ENCODE measurements at places on chromosomes 5 and 9.

GRCh38 chr9:70020991-70021571 is 22.6 kb upstream of the MAMDC2 start:
- peak; percentile 49 for DNase-seq

DNA sequence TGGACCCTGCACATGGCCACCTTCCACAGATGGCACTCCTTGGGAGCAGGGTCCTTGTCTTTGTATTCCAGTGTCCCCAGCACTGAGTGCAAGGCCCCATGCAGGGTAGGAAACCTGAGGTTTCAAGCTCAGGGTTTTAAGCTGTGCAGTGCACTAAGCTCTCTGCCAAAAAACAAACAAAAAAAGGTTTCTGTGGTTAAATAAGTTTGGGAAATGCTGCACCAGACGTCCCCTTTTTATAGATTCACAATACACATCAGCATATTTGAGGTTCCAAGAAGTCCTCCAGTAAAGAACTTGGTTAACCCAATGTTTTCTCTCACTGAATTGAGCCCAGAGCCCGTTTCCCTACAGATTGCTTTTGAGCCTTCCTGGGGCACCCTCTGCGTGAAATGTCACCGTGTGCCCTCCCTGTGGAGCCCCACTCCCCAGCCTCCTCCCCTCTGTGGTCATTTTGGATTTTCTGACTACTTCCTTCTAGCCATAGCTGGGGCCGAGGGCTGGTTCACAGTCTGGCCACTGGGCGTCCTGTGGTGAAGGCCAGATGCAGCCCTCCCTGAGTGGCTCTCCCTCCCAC is 17.1 kb downstream of the DELE1 start:
- no peak for DNase-seq

DNA sequence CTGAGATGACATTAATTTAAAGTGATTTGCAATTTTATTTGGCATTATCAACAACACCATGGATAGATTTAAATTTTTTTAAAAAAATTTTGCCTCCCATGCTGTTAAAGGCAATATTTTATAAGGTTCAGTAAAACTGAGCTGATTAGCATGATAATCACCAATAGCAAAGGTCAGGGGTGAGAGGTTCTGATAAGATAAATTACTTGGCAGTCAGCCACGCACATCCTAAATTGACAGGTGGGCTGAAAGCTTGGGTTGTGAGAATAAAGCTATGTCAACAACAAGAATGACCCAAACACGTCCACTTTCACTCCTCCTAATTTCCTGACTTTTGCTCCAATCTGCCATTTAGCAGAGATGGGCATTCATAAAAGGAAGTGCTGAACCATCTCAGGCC is 127.1 kb downstream of the LHFPL2 start:
- DNase-seq: no peak

DNA sequence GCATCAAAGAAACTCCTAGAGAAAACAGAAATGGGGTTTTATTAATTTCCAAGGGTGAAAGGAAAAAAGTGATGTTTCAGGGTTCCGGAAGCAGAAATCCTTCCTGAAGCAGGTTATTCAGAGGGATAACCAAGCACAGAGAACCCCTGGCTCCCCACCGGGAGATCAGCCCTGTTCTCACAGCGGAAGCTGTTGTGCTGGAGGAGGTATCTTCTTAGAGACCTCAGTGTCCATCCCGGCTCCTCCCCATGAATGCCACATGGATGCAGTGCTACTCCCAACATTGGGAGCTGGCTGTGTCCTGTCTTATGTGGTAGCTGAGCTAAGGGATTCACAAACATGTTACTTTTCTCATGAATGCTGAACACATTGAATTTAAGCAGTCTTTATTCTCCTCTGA is 80.9 kb upstream of the IRX2 start:
- DNase-seq: no peak

GRCh38 chr9:123372766-123373446 is 16.9 kb downstream of the CRB2 start:
- no peak for DNase-seq

DNA sequence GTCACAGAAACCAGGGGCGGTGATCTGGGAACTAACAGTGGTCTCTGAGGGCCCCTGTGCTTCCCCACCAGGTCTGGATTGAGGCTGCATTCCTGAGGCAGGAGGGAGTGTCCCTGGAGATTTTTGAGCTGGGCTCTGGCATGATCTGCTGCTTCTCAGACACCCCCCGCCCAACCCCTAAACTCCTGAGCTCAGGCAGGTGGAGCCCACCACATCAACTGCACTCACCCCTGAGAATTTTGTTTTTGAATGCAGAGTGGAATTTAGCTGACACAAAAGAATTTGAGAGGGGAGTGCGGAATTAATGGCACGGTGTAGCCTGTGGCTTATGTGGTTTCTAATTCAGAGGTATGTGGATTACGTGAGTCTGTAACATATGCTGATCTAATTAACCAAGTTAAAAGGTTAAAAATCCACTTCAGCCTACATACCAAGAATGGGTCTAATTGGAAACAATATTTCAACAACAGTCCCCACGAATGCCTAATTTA is 23.9 kb upstream of the CTSL start:
- DNase-seq: no peak

DNA sequence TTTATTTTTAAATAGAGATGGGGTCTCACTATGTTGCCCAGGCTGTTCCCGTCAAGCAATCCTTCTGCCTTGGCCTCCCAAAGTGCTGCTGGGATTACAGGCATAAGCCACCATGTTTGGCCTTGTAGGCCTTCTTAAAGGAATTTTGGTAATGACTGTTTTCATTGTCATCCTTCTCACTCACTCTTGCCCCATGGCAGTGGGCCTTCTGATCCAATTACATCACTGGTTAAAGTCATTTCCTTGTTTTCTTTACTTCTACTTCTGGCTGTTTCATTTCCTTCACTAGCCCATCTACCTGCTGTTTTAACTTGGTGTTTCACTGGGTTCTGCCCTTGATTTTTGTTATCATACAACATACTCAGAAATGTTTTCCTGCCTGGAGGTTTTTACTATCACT is 20.1 kb upstream of the NIM1K start:
- no peak for DNase-seq

DNA sequence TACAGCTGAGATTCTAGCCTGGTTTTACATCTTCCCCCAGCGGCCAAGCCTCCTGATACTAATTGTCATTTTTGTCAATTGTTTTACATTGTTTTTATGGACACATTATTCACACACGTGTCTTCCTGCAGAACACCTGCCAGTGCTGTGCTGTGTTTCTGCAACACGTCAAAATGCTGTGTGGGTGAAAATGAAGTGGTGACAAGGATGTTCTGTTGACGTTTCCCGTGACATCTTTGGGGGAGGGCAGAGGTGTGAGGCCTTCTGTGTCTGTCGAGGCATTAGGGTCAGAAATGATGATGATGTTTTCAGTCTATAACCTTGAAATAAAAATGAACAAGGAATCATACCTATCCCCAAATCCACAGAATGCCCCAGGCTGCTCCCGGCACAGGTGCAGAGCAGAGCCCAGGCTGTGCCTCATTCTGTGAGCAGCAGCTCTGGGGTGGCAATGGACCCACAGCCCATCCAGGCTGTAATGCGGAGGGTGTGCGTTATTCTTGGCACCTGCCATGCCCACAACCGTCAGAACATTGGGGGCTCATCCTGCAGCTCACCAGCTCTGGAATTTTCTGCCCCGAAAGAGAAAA is 23.6 kb upstream of the CEP72 start:
- DNase-seq: no peak

GRCh38 chr9:2363781-2364180 is 257.8 kb upstream of the VLDLR start:
- no peak for DNase-seq

DNA sequence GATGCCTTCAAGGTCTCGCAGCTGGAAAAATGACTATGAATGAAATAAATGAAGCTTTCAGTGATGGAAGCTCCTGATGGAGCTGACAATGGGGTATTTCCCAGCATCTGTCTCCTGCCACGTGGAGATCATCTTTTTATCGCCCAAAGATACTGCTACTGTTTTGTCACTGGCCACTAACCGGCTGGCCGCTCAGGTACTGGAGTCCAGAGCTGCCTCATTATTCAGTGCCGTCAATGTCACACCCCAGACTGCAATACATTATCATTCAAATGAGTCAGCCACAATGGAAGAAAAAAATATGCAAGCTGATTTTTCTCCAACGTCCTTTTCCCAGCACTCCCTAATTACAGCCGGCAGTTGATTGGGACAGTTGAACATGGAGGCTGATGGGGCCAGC is 280.4 kb downstream of the ZSWIM6 start:
- DNase-seq: no peak

DNA sequence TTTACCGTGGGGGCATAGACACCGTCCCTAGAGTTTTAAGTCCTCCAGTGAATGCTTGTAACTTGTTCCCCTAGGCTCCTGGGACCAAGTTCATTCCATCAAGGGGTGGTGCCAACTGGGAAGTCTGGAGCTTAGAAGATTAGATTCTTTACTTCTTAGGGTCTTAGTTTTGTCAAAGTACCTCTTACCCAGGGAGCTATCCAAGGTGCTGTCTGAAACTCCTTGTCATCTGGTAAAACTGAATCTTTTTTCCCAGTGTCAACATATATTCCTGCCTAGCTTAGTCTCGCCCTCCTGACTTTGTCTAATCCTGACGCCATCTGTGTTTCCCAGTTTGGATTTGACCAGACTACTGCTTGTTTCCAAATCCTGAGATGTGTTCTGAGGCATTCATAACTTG is 41.6 kb downstream of the MAMDC2 start:
- peak; percentile 6 for DNase-seq

- DNase-seq: no peak
These were observed 26.2 kb upstream of the IRX4 start for GRCh38 chr5:1908931-1909330.

- DNase-seq: peak; percentile 91
These were observed 33.1 kb downstream of the RASA1 start for GRCh38 chr5:87300744-87301143.

- no peak for DNase-seq
These were observed 54.0 kb upstream of the HSPB3 start for GRCh38 chr5:54401515-54401914.

- DNase-seq: no peak
These were observed 78.1 kb upstream of the PRLR start for GRCh38 chr5:35308421-35308820.

- DNase-seq: no peak
These were observed 123.2 kb upstream of the FBXL7 start for GRCh38 chr5:15376803-15377202.

GRCh38 chr9:123584202-123585176 is 228.5 kb downstream of the CRB2 start:
- DNase-seq: no peak

DNA sequence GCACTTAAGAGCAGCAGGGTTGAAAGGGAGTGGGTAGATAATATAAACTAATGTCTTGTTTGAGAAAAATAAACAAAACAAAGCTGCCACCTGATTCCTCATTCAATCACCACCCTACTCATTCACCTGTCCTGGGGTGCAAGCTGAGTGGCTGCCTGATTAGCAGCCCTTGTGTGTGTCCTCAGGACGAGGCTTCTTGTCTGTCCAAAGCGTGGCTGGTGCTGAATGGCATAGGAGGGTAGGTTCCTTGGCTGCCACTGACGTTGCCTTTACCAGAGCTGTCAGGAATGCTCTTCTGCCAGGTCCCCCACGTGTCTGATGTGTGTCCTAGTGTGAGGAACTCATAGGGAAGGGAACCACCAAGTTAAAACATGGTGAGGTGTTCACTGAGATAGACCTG is 146.6 kb upstream of the SLC24A2 start:
- no peak for DNase-seq

DNA sequence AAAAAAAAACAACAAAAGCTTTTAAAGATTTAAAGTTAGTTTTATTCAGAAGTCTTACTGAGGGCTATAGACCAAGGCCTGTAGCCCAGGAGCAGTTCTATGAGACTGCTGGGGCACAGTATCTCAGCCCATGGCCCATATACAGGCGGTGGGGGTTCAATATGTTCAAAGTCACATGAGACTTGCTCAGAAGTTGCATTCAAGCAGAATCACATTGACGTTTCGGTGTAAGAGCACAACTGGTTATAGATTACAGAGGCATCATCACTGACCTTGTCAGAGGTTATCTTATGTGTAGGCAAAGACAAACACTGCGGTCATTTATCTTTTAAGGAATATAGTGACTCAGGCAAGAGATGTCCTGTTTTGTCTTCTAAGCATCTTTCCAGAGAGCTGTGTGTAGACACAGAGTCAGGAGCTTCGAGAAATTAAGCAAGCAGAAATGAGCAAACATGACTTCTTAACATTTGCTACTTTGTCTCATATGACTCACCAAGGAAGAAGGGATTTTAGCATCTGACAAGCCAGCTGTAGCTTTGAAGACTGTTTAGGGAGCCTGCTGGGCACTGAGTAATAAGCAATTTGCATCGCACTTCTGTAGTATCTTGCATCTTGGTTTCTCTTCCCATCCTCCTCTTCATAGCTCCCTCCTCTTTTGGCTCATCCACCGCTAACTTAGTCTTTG is 12.9 kb upstream of the F2RL1 start:
- peak; percentile 84 for DNase-seq

DNA sequence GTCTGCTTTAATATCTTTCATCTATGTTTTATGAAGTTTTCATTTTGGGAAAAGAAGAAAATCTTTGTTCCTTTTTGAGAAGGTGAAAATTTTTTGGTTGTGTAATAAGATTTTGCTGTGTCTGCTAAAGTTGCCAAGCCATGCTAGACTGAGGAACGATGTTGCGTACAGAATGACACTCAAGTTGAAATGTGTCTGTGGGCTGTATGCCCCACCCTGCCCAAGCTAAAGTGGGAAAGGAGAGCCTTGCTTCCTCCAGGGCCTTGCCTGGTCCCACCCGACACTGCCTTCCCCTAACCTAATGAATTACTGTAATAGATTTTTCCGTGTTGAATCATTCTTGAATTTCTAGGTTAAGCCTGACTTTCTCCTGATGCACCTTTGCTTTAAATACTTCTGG is 2.5 kb downstream of the PCAT7 start:
- DNase-seq: no peak

DNA sequence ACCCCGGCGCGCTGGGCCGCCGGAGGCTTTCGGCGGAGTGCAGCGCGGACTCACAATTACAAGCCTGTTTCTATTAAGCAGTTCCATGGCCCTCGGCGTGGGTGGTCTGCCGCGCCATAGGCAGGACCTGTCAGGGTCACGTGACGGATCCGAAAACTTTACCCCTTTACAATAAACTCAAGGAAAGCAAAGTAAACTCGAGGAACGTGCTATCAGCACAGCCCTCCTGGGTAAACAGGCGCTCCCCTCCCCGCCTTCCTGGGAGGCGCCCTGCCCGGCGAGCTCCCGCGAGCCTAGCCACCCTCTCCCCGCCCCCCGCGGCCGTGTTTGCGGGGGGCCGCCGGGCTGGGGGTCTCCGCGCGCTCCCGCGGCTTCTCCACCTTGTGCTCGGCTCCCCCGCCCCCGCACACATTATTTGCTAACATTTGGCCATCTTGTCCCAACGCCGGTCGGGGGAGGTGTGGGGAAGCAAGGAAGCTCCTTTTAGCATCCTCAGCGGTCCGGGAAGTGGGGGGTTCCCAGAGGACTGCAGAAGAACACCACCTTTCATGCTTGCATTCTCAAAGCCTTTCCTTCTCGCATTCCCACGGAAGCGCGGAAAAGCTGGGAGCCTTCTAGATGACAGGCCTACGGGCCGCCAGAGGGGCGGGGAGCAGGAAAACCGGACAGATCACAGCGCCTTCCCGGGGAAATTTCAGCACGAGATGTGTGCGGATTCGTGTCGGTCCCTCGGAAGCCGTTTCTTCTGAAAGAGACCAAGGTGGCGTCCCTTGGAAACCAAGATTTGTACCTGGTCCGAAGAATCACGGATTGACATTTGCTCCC is at the start of gene PTCH1:
TSS of gene PTCH1 (minus strand) at position 238 of the 825 bp plus-strand sequence.
- DNase-seq: peak; percentile 29
